CD8-positive, alpha-beta memory T cell (primary cell): ENCODE measurements at places on chromosomes 3 and 15.
A peak's percentile ranks its signal among the peaks of the same experiment; 100 is the strongest.

DNA sequence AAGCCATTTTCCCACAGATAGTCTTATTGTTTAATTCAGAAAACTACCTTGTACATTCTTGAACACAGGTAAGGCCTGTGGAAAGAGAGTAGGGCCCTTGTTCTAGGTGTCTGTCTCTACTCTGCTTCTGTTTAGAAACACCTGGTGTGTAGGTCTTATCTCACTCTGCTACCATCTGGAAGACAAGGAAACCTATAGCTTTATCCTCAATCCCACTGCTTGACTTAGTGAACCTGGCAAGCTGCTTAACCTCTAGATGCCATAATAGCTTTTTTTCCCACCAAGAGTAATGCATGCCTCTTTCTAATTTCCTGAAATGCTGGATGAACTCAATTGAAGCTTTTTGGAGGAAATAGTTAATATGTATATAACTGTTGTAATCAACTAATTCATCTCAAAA is 82.6 kb upstream of the RAP2B start:
- DNase-seq: no peak

DNA sequence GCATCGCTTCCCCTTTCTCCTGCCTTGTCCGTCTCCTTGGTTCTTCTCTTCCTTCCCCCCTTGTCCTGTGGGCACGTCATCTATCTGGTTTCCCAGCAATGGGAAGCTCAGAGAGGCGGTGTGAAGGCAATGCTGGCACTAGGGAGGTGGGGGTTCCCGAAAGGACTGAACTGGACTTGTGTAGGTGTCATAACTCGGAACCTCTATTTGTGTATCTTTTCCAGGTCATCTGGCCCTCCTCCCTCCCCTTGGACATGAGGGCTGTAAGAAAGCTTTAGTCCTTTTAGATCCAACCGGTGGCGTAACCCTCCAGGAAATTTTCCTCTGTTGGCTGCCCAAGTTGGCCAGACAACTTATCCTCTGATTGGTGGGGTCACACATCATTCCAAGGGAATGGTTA is 231.5 kb upstream of the TLE3 start:
- no peak for DNase-seq

- DNase-seq: no peak
These were observed 71.6 kb upstream of the ACP3 start for GRCh38 chr3:132245552-132246142.

DNA sequence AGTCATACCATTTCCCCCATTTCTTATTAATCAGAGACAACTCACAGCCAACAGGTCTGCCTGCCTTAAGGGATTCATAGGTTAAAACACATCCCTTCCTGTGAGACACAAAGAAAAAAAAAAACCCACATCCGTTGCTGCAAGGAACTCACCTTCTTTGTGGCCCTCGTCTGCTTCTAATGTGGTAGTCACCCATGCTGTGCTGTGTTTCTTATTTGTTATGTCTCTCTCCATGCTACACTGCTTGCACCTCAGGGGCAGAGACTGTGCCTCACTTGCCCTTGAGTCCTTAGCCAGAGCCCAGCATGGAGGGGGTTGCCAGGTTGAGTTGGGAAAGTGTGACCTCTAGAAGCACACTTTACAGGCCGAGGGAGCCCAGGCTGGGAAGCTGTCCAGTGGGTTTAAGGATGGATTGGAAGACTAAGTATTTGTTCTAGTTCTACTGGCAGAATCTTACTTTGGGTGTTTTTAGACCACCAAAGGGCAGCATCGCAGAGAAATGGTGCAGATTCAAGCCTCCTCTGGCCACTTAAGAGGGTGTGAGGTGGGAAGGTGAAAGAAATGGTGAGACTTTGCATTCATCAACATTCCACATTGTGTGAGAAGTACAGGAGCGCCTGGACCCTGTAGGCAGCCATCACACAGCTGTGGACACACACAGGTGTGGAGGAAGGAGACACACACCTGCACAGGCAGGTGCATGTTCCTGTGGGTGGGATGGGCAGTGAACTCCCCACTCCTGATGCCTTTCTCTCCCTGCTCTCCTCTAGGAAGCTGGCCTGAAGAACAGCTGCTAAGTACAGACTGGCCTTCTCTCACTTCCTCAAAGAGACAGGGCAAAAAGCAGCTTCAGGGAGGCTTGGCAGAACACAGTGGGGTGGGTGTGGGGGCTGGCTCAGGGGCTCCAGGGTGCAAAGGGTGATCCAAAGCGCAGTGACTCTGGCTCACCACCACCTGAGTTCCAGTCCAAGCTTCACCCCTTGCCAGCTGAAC is 48.8 kb downstream of the GLB1 start:
- peak; percentile 80 for DNase-seq

DNA sequence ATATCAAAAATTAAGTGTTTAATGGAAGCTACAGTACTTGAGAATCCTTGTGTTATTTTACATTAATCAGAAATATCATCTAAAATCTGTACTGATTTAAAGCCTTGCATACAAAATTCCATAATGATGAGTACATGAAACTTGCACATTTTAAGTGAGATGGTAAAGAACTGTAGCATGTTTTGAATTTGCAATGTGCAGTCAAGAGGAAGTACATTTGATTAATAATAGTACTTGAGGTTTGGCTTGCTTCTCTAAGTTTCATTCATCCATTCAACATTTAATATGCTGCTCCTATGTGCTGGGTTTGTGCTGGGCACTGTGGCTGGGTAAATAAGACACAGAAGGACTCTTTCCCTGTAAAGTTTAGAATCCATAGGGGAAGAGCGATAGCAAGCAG is 332.3 kb downstream of the CNTN3 start:
- DNase-seq: no peak

GRCh38 chr3:29215948-29216347 is 64.9 kb upstream of the RBMS3 start:
- DNase-seq: no peak

GRCh38 chr3:177516158-177517011 is 319.1 kb upstream of the TBL1XR1 start:
- DNase-seq: no peak

DNA sequence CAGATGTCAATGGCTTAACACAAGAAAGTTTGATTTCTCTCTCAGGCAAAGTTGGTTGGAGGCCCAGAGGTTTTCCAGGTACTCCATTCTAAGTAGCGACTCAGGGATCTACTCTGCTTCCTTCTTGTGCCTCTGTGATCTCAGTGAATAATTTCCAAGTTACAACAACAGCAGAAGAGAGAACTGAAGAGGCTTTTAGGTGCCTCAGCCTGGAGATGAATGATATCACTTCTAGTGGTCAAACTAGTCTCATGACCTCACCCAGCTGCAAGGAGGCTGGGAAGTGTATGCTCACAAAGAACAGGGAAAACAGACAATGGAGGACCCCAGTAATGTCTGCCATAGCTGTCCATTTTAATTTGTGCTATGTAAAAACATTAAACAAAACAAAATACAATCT is 4.6 kb upstream of the PRICKLE2 start:
- no peak for DNase-seq

- no peak for DNase-seq
These were observed 371.6 kb upstream of the ZNF385D start for GRCh38 chr3:22122567-22122966.

DNA sequence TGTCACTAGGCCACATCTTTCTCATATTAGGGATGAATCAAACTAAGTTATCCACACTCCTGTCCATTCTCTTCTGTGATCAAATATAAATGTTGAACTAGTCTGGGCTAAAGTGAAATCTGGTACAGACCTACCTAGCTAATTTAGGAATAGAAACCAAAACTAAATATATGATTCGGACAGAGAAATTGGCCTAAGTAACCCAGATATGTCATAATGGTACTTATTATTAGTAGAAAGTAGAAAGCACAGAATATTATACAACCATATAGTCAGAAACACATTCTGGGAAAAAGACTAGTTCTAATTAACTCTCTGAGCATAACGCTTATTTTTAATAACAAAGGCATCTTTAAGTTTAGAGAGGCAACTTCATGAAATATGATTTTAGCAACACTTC is 389.0 kb downstream of the LSAMP start:
- no peak for DNase-seq

DNA sequence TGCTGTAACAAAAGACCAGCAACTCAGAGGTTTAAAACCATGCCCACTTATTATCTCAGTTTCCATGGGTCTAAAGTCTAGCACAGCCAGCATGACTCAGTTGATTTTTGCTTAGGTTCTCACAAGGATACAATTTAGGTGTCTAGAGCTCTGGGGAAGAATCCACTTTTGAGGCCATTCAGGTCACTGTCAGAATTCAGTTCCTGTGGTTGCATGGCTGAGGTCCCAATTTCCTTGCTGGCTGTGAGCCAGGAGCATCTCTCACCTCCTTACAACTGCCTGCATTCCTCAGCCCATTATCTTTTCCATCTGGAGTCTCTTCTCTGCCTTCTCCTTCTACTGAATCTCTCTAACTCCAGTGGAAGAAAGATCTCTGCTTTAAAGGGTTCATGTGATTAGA is 240.5 kb upstream of the CFAP20DC start:
- no peak for DNase-seq

DNA sequence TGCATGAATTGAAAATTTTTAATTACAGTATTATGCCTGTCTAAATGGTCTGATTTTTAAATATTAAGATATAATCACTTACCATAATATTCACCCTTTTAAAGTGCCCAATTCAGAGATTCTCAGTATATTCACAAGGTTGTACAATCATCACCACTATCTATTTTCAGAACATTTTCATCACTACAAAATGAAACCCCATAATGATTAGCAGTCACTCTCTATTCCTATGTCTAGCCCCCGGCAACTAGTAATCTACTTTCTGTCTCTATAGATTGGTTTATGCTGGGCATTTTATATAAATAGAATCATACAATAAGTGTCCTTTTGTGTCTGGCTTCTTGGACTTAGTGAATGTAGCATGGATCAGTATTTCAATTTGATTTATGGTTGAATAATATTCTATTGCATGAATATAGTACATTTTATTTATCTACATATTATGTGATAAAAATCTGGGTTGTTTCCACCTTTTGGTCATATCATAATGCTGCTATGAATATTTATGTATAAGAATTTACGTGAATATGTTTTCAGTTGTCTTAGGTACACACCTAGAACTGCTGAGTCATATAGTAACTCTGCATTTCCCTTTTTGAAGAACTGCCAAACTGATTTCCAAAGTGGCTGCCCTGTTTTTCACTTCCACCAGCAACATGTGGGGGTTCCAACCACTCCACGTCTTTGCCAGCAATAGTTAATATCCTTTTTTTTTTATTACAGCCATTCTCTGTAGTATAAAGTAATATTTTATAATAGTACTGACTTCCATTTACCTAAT is 485.7 kb upstream of the ZNF385D start:
- DNase-seq: no peak

GRCh38 chr3:25901796-25902195 is 111.9 kb downstream of the OXSM start:
- no peak for DNase-seq

GRCh38 chr3:157107644-157108133 is 52.3 kb downstream of the CCNL1 start:
- DNase-seq: no peak

DNA sequence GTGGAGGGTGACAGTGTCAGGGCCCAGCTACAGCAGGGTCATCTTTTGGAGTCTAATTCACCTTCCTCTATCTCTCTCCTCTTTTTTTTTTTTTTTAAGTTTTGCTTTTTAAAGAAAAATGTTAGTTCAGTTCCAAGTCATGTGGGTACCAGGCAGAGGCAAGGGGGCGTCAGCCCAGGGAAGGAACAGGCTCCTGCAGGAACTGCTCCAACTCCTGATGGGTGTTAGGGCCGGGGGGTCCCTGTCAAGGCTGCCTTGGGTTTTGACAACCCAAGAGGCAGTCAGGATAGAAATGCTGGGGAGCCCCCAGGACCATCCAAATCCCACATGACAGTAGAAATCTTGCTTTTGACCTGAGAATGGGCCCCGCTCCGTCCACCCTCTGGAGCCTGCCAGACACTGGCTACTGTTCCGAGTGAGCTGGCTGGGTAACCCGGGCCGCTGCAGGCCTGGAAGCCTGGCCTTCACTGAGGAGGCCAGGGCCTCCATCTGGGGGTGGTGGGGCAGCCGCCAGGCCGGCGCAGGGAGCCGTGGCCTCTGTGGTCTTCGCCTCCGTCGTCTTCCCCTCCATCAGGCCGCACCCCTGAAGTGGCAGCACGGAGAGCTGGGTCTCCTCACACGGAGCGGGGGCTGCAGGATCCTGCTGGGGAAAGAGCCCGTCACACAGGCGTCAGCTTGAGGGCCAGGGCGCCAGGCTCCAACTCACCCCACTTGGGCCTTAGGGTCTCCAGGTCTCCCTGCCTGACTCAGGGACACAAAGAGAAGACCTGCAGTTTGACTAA is 24.2 kb downstream of the RNU5B-1 start:
- DNase-seq: no peak

DNA sequence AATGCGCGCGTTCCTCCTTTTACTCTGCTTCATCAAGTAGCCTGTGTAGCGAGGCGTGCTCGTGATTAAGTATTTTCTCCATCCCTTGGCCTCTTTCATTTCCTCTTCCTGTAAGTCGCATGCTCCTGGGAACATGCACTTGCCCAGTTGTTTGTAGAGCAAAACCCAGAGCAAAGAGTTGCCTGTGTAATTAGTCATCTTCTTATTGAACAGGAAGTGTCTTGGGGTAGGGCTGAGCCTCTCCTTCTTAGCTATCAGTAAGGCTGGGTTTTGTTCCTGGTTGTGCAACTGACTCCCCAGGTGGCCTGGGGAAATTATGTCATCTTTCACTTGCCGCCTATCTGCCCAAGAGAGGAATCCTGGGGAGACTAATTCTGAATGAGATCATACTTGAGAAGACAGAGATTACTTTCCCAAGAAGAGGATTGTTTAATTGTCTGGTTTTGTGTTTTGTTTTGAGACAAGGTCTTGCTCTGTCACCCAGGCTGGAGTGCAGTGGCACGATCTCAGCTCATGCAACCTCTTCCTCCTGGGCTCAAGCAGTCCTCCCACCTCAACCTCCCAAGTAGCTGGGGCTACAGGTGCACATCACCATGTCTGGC is 14.9 kb downstream of the LIPH start:
- no peak for DNase-seq
